HEK293T (cell line): ENCODE measurements at places on chromosomes 5 and 9.

- DNase-seq: no peak
These were observed 10.9 kb downstream of the AQP3 start for GRCh38 chr9:33436445-33436844.

- no peak for DNase-seq
These were observed 95.7 kb downstream of the NFIB start for GRCh38 chr9:14218253-14218652.

DNA sequence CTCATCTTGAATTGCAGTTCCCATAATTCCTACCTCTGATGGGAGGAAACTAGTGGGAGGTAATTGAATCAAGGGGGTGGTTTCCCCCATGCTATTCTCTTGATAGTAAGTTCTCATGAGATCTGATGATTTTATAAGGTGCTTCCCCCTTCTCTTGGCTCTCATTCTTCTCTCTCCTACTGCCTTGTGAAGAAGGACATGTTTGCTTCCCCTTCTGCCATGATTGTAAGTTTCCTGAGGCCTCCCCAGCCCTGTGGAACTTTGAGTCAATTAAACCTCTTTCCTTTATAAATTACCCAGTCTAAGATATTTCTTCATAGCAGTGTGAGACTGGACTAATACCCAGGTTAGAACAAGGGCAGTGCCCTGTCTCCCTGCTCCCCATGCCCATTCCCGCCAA, 7.5 kb upstream of the TRIO start:
- no peak for DNase-seq

GRCh38 chr9:78026947-78027346, 4.7 kb downstream of the GNAQ start:
- DNase-seq: no peak

- DNase-seq: no peak
These were observed 48.6 kb downstream of the RGS3 start for GRCh38 chr9:113511856-113512761.

DNA sequence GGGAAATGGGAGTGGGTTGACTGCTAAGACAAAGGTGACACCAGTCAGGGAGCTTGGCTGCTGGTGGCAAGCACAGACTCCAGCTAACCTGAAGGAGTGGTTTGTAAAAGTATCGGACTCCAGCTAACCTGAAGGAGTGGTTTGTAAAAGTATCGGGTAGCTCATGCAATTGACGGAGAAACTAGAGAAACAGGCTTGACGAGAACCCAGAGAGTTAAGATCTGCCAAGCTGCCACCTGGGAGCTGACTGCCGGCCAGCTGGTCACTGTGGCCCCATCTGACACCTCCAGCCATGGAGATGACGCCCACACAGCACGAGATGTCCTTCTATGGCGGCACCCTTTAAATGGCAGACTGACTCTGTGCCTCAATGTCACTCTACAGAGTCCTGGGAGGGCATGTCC, 28.3 kb upstream of the CRB2 start:
- DNase-seq: no peak

- DNase-seq: no peak
These were observed 148.0 kb downstream of the GHR start for GRCh38 chr5:42570966-42571960.

DNA sequence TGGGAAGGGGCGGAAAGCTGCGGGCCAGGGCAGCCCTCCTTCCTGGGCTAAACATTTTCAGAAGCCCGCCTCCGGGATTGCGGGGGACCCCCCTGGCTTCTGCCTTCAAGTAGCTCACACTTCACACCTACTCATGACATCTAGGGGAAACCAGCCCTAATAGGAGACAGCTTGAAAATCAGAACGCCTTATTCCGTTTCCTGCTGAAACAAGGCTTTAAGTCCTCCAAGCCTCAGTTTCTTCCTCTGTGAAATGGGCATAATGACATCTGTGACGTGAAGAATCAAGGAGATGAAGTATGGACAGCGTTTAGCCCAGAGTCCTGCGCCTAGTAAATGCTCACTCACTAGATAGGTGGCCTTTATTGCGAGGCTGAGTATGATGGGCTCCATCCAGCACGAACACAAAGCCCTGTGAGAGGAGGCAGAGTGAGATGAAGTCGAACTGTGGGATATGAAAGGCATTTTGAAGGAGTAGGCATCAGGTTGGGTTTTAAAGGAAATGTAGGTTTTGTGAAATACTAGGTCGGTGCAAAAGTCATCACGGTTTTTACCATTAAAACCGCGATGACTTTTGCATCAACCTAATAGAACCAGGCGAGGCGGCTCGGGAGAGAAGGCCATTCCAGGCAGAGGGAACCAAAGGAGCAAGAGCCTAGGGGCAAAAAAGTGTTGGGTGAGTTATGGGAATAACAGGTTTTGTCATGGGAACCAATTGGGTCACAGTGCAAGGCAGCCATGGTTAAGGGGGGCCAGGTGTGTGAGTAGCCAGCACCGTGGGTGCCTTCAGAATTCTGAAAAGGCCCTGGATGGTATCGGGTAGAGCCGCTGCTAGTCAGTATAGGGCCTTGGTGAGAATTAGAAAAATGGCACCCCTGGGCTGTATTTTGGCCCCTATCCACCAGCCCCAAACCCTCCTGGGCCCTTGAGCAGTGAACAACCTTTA, 1.0 kb upstream of the TSC1 start:
- no peak for DNase-seq

DNA sequence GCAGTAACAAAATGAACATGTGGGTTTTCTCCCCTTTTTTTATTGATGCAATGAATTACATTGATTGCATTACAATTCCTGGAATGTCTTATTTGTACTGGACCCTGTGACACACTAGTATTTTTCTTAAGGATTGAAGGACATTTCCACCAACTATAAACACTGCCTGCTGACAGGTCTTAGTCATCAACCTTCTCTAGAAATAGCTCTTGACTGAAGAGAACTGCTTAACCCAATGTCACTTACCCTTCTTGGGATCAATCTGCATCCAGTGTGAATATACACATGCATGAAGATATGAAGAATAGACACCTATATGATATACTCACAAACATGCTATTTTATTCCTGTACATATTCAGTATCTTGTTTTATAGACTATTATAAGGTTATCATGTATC, 130.6 kb downstream of the FBXO38 start:
- DNase-seq: no peak

DNA sequence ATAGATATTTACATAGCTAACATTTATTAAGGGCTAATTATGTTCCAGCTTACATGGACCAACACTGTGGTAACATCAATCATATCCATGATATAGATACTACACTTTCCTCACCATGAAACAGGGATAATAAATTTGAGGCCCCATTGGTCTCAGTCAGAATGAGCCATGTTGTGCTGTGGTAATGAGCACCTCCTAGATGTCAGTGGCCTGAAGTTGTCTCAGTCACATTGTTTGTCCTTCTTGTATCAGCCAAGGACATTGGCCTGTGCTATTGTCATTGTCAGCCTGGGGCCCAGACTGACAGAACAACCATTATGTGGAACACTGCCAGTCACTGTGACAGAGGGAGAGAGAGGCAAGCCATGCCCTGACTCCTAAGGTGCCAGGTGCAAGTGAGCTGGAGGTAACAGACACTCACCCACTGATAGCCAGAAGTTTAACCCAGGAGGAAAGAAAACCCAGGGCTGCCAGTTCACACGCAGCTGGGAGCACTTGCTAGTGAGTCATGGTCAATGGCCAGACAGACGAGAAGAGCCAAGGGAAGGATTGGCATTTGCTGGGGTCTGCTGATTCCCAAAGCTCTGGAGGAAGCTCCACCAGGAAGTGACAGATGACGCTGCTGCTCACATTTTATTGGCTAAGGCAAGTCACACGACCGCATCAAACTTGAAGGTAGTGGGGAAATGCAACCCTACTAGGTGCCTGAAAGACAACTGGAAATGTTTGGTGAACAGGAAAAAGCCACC, 224.2 kb downstream of the MELK start:
- no peak for DNase-seq

DNA sequence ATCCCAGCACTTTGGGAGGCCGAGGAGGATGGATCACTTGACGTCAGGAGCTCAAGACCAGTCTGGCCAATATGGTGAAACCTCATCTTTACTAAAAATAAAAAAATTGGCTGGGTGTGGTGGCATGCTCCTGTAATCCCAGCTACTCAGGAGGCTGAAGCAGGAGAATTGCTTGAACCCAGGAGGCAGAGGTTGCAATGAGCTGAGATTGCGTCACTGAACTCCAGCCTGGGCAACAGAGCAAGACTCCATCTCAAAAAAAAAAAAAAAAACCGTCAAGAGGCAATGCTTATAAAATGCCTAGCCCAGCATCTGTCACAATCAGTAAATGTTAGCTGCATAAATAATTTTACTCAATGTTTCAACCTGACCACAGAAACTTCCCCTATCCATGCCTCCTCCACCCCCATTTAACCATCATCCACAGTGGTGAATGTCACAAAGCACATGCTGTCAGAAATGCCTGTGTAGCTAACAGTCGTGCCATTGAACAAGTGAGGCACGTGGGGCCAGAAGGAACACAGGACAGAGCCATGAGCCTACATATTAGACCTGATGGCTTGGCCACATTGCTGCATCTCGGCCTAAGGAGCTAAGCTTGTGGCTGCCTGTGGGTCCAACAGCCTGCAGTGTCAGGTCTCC, 16.8 kb upstream of the TCOF1 start:
- DNase-seq: no peak

DNA sequence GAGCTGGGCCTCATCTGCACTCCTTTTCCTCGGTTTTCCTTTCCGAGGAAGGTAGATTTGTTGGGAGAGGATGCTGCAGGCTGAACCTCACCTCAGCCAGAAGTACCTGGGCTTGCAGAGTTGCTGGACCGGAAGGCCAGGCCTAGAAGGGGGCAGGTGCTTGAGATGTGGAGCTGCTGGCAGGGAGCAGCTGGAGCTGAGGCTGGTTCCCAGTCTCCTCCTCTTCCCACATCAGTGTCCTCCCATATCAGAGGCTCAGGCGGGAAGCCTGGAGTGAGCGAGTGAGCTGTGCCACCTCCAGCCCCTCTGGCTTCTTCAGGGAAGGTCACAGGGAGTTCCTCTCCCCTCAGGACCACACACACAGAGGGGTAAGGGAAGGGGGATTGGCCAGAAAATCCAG, 259.4 kb downstream of the GADD45G start:
- DNase-seq: no peak

GRCh38 chr5:131854134-131854533, 57.3 kb upstream of the FNIP1 start:
- DNase-seq: no peak

DNA sequence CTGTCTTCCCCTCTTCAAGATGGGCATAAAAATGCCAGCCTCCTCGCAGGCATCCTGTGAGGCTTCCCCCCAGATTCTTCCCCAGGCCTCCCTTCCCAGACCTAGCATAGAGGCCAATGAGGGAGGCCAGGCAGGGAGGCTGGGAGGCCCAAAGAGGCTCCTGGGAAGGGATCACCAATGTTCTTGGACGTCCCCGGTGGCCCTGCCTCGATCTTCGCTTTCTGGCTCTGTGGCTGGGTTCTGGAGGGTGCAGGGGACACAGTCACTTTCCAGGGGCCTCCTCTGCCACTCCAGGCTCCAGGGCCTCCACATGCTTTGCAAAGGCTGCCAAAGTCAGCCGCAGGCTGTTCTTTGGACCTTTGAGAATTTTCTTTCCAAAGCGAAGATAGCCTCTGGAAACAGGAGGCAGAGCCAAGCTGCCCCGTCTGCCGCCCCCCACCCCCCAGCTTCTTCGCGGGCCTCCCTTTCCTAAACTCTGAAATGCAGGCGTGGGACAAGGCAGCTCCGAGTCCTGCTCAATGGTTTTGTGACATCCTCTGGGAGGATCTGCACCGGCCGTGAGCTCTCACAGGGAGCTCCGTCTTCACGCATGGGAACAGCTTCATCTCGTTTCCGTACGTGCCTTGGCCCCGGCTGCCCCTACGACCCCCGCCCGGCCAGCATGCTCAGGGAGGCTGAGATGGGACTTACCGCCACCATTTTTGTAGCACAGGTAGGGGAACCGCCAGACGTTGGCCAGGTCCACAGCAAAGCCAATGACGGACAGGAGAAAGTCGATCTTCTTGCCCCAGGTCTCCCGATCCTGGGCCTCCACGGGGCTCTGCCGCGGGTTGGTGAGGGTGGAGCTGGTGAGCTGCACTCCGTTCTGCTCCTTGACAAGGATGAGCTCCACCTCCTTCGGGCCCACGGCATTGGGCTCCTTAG, 2.8 kb downstream of the SLC6A3 start:
- no peak for DNase-seq

- no peak for DNase-seq
These were observed 18.6 kb downstream of the MED10 start for GRCh38 chr5:6359555-6360322.
